ENCODE measurements at places on chromosomes 2 and 18. TPM values are rescaled to one million over a fixed set of nuclear protein-coding genes. Genes with fewer than 3 reads are reported as not detected.

Gene TTR
- total RNA-seq, result 1.2 TPM

Gene IL1RN
- not detected for total RNA-seq

Gene RGPD8
- total RNA-seq, result 6.5 TPM

Gene CFAP221
- not detected for total RNA-seq

Gene VWC2L
- total RNA-seq, result not detected

Gene IL36B
- not detected for total RNA-seq

Gene REG1B
- 2.7 TPM for total RNA-seq

Gene FMNL2
- total RNA-seq, result 0.64 TPM

Gene SCRN3
- 11.8 TPM for total RNA-seq

Gene SFTPB
- total RNA-seq, result 4.9 TPM

GRCh38 chr2:7573166-7573825 lies 656.1 kb downstream of the RNF144A start:
- no peak for DNase-seq

GRCh38 chr2:38720613-38721241 lies 30.4 kb downstream of the SRSF7 start:
- peak; percentile 40 for DNase-seq

- DNase-seq, result no peak
Observed at GRCh38 chr2:168935810-168936581, 34.9 kb downstream of the G6PC2 start.

DNA sequence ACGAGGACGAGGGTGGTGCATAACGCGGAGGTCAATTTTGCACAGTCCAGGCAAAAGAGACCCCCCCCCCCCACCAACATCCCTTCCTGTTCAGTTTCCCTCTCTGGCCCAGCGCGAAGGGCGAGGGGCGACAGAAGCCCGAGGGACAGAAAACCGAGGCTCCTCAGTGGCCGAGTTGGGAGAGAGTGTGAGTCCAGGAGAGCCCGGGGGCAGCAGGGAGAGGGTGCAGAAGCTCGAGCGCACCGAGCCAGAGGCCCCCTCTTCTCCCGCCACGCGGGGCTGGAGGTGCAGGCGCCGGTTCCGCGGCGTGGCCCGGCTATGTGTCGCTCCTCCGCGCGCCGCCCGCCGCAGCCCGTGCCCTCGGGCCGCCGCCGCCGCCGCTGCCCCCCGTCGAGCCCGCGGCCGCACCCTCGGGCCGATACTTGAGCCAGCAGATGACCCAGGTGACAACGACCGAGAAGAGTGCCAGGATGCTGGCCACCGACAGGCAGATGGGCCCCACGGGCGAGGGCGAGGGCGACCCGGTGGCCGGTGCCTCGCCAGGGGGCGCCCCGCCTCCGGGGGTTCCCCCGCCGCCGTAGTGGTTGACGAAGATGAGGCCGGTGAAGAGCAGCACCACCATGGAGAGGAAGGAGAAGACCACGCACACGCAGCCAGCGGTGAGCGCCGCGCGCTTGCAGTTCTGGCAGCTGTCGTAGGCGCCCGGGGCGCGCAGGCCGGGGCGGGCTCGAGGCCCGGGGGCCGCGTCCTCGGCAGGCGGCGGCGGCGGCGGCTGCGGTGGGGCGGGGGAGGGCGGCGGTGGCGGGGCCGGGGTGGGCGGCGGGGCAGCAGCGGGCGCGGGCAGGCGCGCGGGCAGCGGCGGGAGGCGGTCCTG lies 20.2 kb upstream of the PAX3 start:
- no peak for DNase-seq

GRCh38 chr18:57431002-57431382 lies 4.2 kb upstream of the ONECUT2 start:
- DNase-seq, result no peak

DNA sequence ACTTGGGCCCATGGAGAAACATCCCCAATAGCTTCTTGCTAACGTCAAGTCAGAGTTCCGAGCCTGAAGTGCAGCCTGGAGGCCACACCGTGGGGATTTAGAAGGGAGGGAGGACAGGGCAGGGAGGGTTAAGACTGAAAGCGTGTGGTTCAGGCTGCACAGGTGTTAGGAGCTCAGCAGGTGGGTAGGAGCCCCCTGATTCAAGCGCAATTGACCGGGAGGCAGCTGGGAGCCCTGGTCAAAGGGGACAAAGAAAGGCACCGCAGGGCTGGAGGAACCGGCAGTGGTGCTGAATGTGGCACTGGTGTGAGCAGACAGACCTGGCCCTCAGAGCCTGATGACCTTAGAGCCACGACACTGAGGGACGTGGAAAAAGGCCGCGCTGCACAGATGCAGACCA lies 149.6 kb downstream of the TMEM18 start:
- DNase-seq, result no peak

GRCh38 chr2:39805936-39806608 lies 27.0 kb upstream of the THUMPD2 start:
- no peak for DNase-seq

DNA sequence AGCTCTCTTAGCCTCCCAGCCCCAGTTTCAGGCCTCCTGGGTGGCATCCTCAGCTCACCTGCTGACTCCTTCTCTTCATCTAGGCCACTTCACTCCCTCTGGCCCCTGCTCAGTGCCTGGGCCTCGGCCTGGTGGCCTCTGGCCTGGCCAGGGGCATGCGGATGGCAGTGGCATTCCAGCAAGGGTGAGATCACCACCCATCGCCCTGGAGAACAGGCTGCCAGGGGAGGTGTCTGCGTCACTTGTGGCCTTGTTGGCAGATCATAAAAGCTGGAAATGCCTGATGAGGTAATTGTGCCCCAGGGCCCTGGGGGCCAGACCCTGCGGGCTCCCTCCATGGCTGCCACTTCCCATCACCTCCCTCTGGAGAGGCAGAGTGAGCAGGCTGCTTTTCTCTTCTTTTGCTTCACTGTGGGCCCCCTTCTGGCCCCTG lies 72.5 kb upstream of the SMAD2 start:
- DNase-seq, result no peak

DNA sequence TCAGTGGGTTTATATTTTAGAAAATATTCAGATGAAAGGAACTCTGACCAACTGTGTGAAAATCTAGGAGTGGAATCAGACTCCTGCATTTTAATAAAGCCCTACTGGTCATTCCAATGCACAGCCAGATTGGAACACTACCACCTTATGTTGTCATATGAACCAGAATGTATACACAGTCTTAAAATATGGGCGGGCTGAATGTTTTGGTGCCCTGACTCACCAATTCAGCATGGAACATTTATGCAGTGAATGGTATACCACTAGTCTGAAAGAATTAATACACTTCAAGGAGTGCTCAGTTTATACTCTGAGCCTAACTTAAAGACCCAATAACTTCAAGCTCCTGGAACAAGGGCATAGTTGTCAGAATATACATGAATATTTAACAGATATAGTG lies 280.9 kb upstream of the TCF4 start:
- DNase-seq, result no peak

DNA sequence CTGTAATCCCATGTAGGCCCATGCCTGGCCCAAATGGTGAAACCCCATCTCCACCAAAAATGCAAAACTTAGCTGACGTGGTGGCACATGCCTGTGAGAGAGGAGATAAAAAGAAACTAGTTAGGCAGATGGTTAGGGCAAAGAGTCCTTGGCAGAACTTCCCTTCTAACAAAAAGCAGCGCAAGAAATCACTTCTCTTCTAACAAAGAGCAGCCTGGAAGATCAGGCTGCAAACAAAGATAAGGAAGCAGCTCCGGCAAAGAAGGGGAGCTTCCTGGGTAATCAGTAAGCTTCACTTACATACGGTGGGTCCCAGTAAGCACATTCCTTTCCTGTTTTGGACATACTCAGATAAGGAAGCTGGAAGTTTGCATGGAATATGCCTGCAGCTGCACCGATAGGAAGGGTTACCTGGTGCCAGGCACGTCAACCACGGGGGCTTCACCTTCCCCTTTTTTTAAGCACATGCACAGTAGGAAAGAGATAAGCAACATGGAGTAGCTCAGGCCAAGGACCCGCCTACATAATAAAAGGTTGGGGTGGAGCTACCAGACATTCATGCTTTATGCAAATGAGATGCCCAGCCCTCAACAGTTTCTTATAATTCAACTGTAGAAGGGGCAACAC lies 61.0 kb upstream of the SLC25A52 start:
- DNase-seq, result no peak

DNA sequence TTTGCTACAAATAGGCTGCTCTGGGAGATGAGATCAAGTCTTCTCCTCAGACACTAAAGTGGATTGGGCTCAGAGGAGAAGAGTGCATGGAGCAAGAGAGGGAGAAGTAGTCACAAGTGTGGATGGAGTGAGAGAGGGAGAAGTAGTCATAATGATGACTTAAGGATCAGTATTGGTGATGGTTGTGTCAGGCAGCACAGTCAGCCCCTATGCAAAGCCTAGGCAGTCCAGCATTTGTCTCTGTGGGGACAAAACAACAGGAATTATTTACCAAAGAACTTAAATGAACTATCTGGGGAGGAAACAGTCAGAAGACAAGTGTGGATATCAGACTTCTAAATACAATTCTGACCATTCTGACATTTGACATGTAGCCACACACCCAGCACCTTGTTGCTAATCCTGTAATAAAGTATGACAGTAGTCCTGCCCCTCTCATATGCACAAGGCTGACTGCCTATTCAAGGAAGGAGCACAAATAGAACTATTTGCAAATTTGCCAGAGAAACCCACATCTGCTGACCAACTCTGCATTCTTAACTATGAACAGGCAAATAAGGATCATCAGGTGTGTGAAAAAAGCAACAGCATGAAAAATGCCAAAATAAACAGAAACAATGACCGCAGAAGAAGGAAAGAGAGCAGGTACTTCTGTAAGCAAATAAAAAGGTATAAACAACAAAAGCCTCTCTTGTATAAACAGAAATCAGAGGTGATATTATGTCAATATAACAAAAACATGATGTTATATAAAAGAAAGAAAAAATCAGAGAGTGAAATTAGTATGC lies 1597.9 kb upstream of the ACVR2A start:
- DNase-seq, result no peak

DNA sequence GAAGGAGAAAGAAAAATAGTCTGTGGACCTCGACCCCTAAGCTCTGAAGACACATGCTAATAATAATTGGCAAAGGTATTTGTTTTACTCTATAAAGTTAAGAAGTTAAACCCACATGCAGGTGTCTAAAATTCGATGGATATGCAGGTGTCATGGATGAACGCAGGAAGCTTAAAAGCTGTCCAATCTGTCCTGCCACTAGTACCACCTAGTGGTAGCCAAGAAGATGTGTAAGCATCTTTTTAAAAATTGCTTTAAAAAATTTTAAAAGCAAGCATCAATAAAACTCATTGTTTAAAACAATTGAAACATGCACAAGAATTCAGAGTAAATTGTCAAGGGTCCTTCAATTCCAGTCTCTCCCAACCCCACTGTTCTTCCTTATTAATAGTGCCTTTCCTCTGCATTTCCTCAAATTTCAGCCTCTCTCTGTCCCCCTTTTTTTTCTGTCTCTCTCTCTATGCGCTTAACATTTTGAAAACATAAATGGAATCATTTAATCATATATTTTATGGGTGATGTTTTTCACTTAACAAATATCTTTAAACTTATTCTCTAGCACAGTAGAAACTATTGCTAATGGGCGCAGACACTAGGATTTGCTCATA lies 30.6 kb upstream of the PPP3R1 start:
- DNase-seq, result no peak

DNA sequence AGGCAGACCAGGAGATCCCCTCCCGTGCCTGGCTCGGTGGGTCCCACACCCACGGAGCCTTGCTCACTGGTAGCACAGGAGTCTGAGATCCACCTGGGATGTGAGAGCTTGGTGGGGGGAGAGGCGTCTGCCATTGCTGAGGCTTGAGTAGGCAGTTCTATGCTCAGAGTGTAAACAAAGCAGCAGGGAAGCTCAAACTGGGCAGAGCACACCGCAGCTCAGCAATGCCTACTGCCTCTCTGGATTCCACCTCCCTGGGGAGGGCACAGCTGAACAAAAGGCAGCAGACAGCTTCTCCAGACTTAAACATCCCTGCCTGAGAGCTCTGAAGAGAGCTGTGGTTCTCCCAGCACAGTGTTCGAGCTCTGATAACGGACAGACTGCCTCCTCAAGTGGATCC lies 85.1 kb downstream of the UGP2 start:
- no peak for DNase-seq

DNA sequence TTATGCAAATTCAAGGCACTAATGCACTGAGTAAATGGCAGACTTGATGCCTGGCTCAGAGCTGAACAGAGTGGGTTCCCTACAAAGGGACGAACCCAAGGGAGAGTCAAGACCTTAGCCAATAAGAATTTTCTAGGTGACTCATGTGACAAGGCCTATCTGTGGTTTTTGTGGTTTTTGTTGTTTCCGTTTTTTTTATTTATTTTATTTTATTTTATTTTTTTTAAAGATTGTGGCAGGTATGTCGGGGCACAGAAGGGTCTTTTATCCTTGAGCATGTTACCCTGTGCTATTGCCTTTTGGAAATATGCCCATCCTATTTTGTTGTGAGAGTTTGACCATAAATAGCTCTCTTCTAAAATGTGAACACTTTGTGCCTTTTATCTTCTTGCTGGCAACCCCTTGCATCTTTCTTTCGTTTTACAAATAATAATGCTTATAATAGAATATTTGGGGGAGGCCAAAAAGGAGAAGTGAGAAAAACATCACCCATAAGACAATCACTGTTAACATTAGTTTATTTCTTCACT lies 113.4 kb upstream of the AQP4 start:
- peak; percentile 76 for DNase-seq

DNA sequence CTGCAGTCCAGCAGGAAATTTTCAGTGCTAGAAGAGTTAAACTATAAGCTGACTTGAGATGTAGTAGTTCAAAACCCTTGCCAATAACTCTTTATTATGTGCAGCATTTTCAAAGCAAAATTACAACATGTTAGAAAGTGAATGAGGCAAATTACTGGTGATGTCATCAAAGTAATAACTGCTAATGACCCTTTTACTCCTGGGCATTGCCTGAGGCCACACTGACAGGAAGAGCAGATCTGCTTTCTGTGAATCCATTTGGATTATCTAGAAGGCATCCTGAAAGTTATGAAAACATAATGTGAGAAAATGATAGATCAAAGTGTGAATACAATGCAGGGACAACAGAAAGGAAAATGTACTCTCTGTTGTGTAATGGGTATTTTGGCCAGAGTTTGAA lies 139.6 kb upstream of the TRIB2 start:
- no peak for DNase-seq

DNA sequence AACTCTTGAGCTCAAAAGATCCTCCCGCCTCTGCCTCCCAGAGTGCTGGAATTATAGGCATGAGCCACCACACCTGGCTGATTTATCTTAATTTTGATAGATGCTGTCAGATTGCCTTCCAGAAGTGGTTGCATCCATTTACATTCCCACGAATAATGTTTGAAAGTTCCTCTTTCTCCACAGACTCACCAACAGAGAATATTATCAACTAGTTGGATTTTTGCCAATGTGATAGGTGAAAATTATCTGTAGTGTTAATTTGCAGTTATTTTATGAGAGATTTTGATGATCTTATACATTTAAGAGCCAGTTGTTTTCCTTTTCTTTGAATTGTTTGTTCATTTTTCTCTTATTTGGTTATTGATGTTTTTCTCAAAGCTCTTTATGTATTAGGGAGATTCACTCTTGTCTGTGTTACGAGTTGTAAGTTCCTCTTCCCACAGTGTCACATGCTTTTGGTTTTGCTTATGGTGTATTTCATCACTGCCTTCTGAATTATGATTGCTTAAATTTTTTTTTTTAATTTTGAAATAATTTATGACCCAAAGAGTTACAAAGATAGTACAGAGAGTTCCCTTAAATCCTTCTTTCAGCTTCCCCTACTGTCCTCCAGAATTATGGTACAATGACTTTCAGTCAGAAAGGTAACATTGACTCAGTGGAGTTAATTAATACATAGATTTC lies 20.7 kb upstream of the NT5DC4 start:
- no peak for DNase-seq

GRCh38 chr2:152380261-152381055 lies 45.5 kb downstream of the FMNL2 start:
- no peak for DNase-seq
